ENCODE measurements at places on chromosomes 7 and 10.

- peak; percentile 93 for DNase-seq
Measured at GRCh38 chr10:88091490-88092061, 228.2 kb downstream of the PTEN start.

GRCh38 chr10:98745645-98746044 lies 298.9 kb upstream of the HPS1 start:
- no peak for DNase-seq

DNA sequence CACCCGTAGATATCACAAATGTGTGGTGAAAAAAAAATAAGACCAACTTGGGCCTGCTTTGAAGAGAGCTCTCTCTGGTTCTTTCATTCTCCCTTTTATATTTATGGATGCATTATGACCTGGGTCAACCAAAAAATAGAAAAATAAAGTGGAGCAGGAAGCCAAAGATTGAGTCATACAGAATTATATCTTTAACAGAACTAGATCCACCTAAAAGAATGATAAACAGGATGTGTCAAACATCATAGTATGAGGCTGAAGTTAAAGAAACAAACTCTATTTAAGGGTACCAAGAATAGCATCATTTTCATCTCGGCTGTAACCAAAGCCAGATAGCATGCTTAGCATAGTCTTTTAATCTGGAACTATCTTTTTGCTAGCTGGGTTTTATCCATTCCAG lies 28.8 kb upstream of the NMT2 start:
- DNase-seq = no peak

DNA sequence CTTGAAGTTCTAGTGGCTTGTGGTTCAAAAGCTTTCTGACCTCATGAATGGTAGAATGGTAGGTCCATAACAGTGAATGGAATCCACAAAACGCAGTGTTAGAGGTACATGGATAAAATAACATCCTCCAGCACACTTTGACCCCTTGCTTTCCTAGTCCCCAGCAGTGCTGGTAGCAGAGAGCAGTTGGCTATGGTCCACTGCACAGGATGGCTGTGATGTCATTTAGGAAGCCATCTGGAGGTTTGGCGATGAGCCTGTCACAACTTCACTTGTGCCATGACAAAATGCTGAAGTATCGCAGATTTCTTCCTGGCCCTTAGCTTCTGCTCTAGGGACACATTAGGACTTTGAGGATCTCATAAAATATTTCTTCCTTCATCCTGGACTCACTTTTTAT lies 300.0 kb upstream of the FZD8 start:
- DNase-seq = no peak

GRCh38 chr7:83921941-83922607 lies 272.5 kb downstream of the SEMA3A start:
- peak; percentile 40 for DNase-seq

DNA sequence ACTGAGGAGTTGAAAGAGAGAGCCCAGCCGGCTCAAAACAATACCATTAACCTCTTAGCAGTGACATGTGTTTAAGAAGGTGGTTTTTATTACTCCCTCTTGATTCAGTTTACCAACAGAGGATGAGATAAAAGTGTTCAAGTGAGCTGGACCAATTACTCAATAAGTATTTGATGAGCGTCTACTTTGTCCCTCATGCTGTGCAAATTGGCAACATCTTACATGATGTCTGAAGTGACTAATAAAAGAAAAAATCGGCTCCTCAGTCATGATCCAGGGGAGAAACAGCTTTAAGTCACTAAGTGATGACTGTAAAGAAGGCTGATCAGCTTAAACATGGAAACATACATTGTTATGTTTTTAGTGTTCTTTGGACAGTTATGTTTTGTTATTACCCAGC lies 7.8 kb downstream of the WNT16 start:
- no peak for DNase-seq

- DNase-seq = peak; percentile 42
Measured at GRCh38 chr10:102669206-102670064, 25.2 kb downstream of the TRIM8 start.

- no peak for DNase-seq
Measured at GRCh38 chr10:59902016-59902415, 4.3 kb downstream of the CCDC6 start.

DNA sequence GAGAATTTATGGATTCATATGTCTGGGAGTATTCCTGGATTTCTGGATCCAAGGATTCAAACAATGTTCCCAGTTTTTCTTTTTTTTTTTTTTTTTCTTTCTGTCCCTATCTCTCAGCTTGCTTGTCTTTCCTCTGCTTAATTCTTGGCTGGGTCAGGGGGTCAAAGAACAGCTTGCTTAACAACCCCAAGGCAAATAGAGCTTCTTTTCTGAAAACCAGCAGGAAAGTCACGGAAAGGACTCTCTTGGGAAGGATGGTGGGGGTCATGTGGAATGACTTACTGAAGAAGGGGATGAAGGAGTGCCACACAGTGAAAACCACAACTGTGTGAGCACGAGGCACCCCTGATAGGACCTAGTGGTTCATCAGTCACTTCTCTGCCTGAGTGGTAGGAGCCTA lies 36.1 kb downstream of the GRK5 start:
- DNase-seq = no peak

GRCh38 chr7:20213378-20213777 lies 3.8 kb downstream of the MACC1 start:
- no peak for DNase-seq

DNA sequence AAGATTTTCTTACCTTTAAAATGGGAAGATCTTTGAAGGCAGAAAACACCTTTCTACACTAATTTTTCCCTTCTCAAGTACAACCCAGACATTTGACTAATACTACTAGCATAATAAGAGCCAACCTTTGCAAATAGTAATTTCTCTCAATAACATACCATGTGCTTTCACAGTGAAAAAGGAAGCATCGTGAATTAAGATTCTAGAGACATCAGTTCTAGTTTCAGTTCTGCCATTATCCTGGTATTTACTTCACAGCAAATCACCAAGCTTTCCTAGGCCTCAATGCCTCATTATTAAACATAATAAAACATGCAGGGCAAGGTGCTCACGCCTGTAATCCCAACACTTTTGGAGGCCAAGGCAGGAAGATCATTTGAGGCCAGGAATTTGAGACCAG lies 24.9 kb downstream of the GSAP start:
- no peak for DNase-seq

GRCh38 chr7:69564454-69565417 lies 33.5 kb upstream of the AUTS2 start:
- DNase-seq = no peak

GRCh38 chr10:32390193-32390592 lies 43.2 kb upstream of the EPC1 start:
- no peak for DNase-seq

DNA sequence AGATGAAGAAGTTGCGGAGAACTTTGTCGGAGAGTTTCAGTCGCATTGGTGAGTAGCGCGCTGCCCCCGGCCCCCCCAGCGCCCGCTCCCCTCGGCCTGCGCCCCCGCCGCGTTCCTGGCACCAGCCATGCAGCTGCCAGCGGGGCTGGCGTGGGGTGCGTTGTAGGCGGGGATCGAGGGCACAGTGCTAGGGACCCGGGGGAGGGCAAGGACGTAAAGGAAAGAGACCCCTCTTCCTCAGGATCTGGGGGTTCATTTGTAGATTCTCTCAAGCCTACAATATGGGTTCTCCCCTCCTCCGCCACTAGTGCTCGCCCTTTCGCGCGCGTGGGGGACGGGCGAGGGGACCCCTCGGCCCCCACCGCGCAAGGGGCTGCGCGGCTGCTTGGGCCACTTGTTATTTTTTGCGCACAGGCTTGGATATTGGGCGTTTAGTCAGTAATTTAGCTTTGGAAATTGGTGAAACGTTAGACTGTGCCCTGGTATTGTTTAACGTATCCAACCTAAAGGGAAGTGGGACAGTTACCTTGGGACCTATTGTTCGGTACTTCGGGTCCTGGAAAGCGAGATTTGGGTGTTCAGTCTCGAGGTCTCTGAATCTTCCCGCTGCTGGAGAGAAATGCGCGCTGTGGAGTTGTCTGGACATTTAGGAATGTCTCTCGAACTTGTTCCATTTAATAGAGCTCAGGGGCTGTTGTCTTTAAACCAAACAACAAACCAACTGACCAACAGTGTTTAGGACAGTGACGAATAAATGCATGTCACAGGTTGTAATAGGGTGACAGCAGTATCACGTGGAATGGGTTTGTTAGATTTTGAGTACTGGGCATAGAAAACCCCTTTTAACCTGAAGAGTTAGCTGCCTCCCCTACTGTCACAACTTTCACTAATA lies 796 bp downstream of the CDK14 start:
- DNase-seq = peak; percentile 29

DNA sequence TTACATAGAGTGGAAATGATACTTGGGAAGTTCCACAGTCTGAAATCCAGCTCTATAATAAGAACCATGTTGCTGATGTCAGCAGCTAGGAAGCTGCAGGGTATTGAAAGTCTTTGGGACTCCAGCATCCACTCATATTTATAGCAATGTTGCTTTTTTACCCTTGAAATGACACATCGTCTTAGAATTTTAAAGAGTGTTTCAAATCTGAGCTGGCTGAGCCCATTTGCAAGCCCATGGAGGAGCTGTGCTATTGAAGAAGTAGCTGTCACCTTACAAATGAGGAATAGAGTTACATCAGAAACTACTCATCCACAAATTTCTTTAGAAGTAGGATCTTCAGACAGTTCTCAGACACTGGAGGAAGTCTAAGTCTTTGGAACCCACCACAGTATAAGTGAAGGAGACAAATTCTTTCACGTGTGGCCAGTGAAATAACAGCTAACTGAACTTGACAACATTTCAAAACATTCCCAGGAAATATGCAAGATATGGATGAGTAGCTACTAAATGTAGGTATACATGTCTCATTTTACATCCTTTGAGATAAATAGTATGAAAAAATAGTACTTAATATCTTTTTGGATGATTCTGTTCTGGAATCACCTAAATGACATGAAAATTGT lies 203.6 kb downstream of the ZNF365 start:
- DNase-seq = no peak

DNA sequence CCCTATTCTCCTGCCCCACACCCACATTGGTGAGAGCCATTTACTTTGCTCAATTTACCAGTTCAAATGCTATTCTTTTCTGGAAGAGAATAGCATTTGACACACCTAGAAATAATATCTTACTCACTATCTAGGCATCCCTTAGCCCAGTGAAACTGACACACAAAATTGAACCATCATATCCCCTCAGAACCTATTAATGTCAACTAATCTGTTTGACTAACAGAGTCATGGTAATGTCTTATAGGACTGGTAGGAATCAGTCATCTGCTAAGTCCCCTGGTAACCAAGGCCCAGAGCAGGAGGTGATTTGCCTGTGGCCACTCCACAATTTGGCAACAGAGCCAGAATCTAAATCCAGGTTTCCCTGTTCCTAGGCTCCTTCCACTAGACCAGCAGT lies 63.3 kb downstream of the PPP1R3C start:
- peak; percentile 23 for DNase-seq
